ENCODE measurements at places on chromosomes 4 and X. TPM values are rescaled to one million over a fixed set of nuclear protein-coding genes. Genes with fewer than 3 reads are reported as not detected.

Gene NPY2R
- not detected for total RNA-seq

DNA sequence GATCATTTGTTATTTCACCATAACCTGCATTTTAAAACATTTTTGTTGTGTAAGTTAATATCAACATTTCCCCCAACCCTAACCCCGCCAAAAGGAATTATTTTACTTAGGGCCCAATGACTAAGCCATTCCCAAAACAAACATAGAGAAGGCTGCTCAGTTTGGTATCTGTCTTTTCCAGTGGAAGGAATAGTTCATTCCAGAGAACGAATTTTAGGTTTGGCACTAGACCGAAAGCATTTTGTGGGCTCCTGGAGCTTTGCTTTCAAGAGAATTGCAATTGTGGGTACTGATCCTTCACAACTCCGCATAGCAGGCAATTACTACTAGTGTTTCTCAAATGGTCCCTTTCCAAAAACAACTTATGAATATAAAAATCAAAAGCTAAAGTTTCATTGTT lies 226.7 kb upstream of the MAD2L1 start:
- DNase-seq, result no peak

GRCh38 chr4:136768213-136768924 lies 763.9 kb downstream of the PCDH18 start:
- no peak for DNase-seq

DNA sequence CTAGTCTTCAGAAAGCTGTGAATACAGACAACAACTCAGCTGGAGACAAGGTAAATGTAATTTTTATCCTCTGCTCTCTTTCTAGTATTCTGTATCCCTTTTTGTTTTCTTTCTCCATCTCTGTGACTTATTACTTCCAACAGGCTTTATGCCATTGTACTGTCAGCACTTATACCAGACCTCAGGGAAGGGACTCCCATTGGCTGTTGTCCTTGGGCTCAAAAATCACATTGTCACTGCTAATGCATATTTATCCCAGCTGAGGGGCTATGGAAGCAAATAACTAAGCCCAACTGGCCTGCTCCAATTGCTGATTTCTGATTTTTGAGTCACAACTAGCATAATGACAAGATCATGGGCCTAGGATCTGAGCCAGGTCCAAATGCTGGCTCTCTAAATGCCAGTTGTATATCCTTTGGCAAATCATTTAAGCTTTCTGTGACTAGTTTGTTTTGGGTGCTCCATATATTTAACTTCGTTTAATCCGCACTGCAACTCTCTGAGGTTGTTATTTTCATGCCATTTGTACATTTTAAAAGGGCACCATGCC lies 395.1 kb upstream of the GNPDA2 start:
- DNase-seq, result no peak

DNA sequence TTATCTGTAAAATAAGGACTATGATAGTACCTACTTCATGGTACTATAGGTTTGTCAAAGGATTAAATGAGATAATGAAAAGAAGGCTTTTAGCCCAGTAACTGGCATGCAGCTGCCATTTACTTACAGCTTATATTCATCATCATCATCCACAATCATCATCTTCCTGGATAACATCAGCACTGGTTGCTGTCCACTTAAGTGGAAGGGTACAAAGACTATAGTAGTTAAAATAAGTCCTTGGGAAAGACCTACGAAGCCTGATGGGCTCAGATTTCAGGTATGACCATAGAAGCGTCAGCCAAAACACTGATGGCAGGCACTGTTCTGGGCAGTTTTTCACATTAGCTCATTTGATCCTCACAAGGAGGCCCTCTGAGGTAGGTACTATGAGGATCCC lies 20.6 kb downstream of the CCDC149 start:
- no peak for DNase-seq

GRCh38 chr4:5381961-5382441 lies 326.4 kb downstream of the EVC2 start:
- no peak for DNase-seq

- DNase-seq, result no peak
Observed at GRCh38 chr4:40349561-40350198, 14.5 kb downstream of the CHRNA9 start.

- peak; percentile 65 for DNase-seq
Observed at GRCh38 chr4:118265312-118266144, 87.3 kb downstream of the PRSS12 start.

- DNase-seq, result no peak
Observed at GRCh38 chr4:24067367-24068193, 177.7 kb upstream of the PPARGC1A start.
